ENCODE measurements at places on chromosomes 13 and 19.

DNA sequence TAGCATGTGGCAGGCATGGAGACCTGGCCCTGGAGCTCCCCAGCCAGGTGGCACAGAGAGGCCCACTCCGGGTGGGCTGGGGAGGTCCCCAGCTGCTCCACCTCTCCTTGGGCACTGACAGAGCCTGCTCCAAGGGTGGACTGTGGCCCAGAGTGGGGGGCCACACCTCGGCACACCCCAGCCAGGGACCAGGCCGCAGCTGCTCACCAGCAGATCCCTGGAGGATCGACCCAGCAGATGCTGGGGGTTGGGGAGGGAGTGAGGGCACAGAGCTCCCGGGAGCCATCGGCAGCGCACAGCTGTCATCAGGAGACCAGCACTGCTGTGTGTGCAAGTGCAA is 72.0 kb upstream of the KCTD15 start:
- DNase-seq, result no peak

- DNase-seq, result no peak
These were observed 4.4 kb downstream of the GAS6 start for GRCh38 chr13:113859311-113860050.

DNA sequence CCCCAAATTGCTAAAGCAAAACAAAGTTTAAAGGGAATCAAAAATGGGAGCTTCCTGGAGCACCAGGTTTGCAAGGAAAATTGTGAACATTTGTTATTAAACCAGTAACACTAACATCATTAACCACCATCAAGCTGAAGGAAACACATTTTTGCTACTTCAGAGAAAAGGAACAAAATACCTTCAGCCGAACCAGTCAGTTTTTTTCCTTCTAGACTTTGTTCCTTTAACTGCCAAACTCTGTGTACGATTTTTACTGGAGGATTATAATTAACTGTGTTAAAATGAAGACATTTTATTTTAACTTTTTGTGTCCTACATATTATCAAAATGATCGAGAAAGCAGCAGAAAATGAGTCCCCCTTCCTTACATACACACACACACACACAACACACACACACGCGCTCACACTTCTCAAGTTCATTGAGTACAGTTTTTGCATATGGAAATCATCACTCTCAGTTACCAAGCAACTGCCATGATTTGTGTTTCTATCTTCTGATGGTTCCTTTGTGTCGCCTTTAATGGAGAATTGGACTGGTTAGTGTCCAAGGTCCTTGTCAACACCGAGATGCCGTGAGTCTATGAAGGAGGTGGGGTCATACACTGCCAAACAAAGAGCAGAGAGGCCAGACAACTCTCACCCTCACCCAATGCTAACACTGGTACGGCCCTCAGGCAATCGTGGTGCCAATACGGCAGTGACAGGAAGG is 9.8 kb upstream of the SERP2 start:
- DNase-seq, result no peak

GRCh38 chr19:18590273-18591272 is 2.0 kb downstream of the REX1BD start:
- DNase-seq, result no peak

GRCh38 chr13:30808600-30808999 is 73.3 kb downstream of the ALOX5AP start:
- DNase-seq, result no peak

DNA sequence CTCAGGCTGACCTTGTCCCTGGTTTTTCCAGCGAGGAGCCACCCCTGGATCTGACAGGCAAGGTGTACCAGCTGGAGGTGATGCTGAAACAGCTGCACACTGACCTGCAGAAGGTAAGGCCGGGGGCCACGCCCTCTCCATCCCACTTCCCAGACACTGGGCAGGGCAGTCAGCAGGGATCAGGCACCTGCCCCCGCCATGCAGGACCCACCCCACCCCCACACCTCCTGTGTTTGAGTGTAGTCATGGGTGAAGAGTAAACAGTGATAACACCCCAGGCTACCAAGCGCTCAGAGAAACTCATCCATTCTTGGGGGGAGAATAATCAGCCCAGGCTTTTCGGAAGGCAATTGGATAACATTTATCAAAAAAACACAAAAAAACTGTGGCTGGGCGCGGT is 19.9 kb downstream of the DPF1 start:
- no peak for DNase-seq
